ENCODE measurements at places on chromosomes 13 and 19. TPM values are rescaled to one million over a fixed set of nuclear protein-coding genes. Genes with fewer than 3 reads are reported as not detected.

LRRC63 gene
- total RNA-seq, result 0.38 TPM

MYO16 gene
- 0.15 TPM for total RNA-seq

COL5A3 gene
- total RNA-seq, result 0.49 TPM

SIGLEC10 gene
- not detected for total RNA-seq

CLDN10 gene
- 46.8 TPM for total RNA-seq

ZNF43 gene
- total RNA-seq, result 6.5 TPM

KLK10 gene
- 24.2 TPM for total RNA-seq

PDX1 gene
- 1.2 TPM for total RNA-seq

FPR1 gene
- not detected for total RNA-seq

ZNF575 gene
- 2.2 TPM for total RNA-seq

KLK15 gene
- total RNA-seq, result not detected

PSG3 gene
- not detected for total RNA-seq

ZNF229 gene
- 4.2 TPM for total RNA-seq

IL4I1 gene
- 8.2 TPM for total RNA-seq

UBE2L5 gene
- total RNA-seq, result not detected

ZNF579 gene
- 33.4 TPM for total RNA-seq

SBK3 gene
- total RNA-seq, result 0.78 TPM

CAPN12 gene
- total RNA-seq, result 14.7 TPM

HPN gene
- total RNA-seq, result 2.2 TPM

TEX29 gene
- not detected for total RNA-seq

FFAR3 gene
- not detected for total RNA-seq

DPF1 gene
- total RNA-seq, result 1.0 TPM

EPSTI1 gene
- 11.5 TPM for total RNA-seq

SEMA6B gene
- total RNA-seq, result 0.21 TPM

BCL3 gene
- 41.5 TPM for total RNA-seq

NCLN gene
- 79.6 TPM for total RNA-seq

IGFL1 gene
- not detected for total RNA-seq

F2RL3 gene
- total RNA-seq, result not detected

SOHLH2 gene
- not detected for total RNA-seq

MEDAG gene
- total RNA-seq, result 1.6 TPM

GJB6 gene
- total RNA-seq, result not detected

HRC gene
- total RNA-seq, result not detected

DOHH gene
- 11.6 TPM for total RNA-seq

ZNF766 gene
- total RNA-seq, result 26.6 TPM

EFNA2 gene
- 0.90 TPM for total RNA-seq

ZNF44 gene
- 6.8 TPM for total RNA-seq

PABPC3 gene
- 0.28 TPM for total RNA-seq

PSG11 gene
- not detected for total RNA-seq

RXFP2 gene
- total RNA-seq, result not detected

C13orf42 gene
- not detected for total RNA-seq

ELSPBP1 gene
- total RNA-seq, result not detected

LYPD3 gene
- 6.6 TPM for total RNA-seq

COL4A2 gene
- total RNA-seq, result 0.42 TPM

SLITRK1 gene
- not detected for total RNA-seq

ZNF284 gene
- 4.7 TPM for total RNA-seq

KLK6 gene
- 350 TPM for total RNA-seq

CEBPA gene
- total RNA-seq, result 1.8 TPM

LILRA6 gene
- not detected for total RNA-seq

Measured in Calu3 (cell line).